ENCODE measurements at places on chromosomes 2 and 18.

DNA sequence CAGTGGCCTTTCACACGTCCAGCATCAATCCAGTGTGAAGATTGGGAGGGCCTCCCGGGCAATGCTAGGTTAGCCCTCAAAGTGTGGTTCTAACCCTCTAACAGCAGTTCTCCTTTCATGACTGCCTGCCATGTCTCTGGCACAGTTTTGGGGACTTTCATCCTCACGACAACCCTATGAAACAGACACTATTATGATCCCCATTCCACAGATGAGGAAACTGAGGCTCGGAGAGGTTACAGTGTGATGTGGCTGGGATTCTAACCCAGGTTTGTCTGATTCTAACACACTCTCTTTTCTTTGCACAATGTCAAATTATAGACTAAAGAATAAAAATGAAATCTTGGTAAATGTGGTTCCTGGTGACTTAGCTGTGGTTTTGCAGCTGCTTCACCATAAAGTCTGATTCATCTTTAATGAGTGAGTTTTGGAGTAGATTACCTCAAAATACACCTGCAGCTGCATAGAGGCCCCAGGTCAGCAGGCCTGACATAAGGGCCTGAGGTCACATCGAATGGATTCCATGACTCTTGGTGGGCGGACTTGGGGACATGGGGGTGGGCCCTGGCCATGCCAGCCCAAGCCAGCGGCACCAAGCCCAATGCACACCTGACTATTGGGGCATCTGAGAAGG lies 214.4 kb downstream of the GLI2 start:
- no peak for DNase-seq

DNA sequence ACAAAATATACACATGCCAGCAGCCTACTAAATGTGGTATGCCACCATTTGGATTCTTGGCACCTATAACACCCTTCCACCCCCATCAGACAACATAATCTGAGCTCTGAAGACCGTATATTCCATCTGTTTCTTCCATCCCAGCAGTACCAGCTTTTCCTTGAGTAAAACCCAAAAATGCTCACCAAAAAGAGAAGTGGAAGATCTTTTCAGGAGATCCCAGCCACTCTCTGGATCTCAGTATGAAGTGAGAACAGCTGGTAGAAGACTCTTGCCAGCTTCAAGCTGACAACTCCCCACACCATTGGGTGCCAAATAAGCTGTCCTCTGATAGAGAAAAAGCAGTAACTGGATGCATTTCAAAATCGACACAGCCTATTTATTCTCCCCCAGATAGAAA lies 22.6 kb downstream of the REG1B start:
- no peak for DNase-seq

DNA sequence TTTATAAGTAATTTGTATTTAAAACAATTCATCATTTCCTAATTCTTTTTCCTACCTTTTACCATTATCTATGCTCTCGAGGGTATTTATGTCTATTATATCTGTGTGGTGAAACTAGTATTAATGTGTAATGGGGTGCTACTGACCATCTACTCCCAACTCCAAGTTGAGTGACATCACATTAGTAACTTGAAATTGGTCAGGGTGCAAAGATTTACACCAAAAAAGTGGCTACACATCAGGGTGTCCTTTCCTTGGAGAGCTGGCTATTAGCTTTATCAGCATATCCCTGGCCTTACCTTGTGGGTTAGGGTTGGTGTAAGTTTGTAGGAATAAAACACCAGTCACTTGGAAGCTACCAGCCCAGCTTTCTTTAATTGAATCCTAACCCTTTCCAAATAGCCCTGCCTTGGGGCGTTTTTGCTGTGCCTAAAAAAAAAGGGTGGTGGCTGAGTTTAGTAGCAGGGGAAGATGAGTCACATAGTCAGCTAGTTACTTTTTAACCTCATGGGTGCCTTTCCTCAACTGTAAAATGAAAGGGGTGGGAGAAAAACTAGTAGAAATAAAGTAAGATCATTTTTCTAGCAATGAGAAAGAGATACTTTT lies 14.0 kb downstream of the ANXA4 start:
- DNase-seq, result no peak

DNA sequence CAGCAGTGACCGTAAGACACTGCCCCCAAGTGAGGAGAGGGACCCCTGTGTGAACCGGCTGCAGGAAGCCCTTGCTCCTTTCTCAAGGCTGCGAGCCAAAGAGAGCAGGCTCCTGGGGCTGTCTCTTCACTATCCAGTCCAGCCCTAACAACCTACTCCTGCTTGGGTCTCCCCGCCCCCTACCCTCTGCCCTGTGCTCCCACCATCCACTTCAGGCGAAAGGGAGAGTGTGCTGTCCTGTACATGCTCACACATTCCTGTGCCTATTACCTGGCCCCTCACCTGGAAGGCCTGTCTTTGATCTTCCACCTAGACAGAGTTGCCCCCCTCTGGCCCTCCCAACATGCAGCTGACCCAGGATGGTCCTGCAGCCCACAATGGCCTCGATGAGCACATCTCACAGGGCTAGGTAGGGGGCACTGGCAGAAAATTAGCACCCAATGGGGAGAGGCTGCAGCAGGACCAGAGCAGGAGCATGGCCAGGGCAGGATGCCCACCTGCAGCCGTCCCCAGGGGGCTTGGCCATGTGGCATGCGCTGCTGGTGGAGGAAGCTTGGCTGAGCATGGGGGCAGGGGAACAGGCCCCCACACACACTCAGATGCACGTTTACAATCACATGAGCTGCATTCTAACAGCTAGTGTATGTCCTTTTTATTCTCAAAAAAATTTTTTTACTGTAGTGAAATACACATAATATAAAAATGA lies 93.5 kb downstream of the POLR1A start:
- no peak for DNase-seq

GRCh38 chr2:214217599-214217998 lies 193.3 kb upstream of the VWC2L start:
- DNase-seq, result no peak

DNA sequence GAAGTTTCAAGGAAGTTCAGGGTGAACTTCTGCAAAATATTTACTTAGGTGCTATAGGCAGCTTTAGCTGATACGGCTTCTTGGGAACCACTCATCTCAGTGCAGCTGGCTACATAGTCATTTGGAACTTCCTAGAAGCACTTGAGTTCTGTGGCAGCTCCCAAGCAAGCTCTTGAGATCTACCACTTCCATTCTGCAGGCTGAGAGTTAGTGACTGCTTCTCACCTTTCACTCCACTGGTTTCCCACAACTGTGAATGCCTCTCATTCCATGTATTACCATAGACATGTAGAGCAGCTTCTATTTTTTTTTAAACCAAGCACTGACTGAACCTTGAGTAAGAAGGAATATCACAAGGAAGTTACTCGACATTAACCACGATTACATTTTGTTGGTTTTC lies 994.1 kb upstream of the ACVR2A start:
- no peak for DNase-seq
